ENCODE measurements at places on chromosomes 16 and 17.

DNA sequence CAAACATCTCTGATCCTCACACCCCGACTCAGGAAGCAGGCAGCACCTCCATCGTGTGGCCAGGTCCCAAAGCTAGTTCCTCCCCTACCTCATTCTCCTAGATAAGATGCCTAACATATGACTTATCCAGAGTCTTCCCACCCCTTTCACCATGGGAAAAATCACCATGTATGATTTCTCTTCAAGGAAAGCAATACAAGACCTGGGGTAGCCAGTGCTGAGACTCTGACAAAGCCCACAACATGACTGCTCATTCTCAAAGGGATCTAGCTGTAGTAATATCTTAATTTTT, 45.1 kb downstream of the CMTM4 start:
- no peak for DNase-seq

GRCh38 chr17:47318197-47318918, 5.4 kb upstream of the EFCAB13 start:
- no peak for DNase-seq

DNA sequence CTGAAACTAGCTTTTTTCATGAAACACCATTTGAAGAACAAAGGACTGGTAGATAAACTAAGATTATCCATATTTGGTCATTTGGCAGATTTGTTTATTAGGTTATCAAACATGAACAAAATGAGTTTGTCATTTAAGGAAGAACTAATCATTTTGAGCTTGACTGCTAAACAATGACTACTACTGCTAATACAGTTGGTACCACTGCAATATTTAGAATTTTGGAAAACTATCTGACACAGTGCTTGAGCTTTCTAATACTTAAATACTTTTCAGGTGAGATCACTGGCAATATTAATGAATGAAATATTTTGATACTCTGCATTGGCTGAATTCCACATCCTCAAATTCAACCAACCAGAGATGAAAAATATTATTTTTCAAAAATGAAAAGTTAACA, 47.2 kb downstream of the MED13 start:
- DNase-seq: no peak

DNA sequence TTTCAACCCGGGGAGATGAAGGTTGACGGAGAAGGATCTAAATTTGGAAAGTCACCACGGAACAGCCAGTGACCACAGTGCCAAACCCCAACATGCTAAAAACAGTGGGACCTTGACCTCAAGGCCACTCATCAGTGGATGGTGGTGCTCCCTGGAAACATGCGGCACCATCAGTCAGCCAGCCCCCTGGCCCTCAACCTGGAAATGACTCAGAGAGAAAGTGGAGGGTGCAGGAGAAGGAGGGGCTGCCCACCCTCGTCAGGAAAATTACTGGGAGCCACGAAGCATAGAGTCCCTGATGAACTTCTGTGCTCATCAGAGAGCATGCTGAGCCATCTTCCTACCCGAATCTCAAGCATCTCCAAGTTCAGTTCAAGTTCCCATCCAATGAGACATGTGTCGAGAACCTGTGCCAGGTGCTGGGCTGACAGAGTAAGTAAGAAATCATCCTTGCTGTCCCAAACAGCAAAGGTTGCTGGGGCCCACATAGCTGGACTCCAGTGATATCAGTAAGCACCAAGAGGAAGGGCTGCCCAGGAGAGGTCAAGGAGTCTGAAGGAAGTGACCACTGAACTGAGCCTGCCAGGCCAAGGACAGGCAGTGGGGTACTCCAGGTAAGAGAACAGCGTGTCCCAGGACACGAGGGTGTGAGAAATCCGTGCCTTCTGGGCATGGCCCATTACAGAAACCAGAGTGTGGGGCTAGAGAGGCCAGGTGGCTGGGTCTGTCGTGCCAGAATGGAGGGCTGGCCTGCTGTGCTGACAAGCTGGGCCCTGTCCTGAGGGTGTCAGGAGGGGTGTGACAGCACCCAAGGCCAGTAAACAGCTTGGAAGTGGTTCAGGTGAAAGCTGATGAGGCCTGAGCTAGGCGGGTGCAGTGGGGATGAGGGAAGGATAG, 5.2 kb downstream of the PECAM1 start:
- DNase-seq: no peak

- no peak for DNase-seq
These were observed 841 bp upstream of the RAB5C start for GRCh38 chr17:42155614-42156045.

DNA sequence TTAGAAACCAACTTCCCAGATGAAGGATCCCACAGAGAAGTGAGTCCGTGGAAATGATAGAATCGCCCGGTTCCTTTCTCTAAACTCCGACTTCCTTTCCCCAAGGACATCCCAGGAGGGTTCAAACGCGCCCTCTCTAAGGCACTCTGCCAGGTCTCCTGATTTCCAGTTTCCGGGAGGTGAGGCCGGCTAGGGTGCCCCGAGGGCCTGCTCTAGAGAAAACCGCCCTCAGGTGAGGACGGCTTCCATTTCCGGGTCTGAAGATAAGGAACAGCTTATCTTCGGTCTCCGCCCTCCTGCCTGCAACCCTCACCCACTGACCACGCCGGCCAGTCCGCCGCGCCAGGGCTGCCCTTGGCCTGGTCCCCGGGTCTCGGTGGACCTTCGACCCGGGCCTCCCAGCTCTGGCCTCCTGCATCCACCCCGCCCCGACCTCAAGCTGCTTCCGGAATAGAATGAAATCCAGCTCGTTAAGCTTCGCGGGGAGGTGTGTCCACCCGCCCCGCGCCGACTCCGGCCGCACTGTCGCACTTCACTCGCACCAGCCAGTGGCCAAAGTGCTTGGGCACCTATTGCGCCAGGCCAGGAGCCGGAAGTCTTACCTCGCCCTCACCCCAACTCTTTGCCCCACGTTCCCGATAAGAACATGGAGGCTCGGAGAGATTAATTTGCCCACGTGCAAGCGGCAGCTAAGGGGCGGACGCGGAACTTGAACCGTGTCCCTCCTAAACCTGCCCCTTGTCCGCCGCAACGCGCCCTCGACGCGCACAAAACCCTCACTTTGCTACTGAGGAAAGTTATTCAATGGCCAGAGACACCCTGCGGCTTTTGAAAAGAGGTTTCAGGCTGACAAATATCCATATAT, 836 bp upstream of the MMP15 start:
- DNase-seq: no peak

DNA sequence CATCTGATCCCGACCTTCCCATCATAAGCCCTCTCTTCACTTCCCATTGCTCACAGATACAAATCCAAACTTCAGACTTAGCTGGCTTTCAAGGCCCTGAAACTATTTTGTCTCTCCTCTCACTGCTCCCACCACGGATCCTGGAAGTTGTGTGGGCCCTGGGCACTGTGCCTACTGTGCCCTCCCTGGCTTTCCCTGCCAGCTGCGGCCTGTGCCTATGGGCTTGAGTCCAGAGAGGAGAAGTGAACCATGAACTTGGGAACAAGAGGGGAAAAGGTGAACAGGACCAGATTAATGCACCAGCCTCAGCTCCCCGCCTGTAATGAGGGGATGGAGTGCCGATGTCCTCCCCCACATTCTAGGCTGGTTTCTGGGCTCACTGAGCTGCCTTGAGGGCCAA, 18.9 kb upstream of the KCNJ12 start:
- DNase-seq: no peak

DNA sequence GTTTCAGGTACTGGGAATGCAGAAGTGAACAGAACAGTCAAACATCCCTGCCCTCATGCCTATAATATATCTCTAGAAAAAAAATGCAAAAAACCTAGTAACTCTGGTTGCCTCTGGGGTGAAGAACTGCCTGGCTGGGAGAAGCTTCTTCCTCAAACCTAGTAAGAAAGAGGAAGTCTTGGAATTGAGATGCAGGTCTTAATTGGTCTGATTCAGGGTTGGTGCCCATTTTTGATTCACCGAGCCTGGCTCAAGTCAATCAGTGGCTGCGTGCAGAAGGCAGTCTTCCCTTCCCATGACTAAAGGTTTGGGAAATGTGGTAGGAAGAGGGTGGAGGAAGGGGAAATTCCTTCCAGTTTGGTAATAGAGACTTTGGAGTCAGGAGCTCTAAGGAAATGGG, 22.4 kb downstream of the CDRT15 start:
- no peak for DNase-seq

- no peak for DNase-seq
These were observed 34.1 kb upstream of the SRSF1 start for GRCh38 chr17:58041161-58041560.

- peak; percentile 8 for DNase-seq
These were observed 2.5 kb upstream of the GJD3 start for GRCh38 chr17:40366861-40367518.

GRCh38 chr17:13562271-13562800, 39.4 kb downstream of the HS3ST3A1 start:
- DNase-seq: no peak

- no peak for DNase-seq
These were observed 1572.3 kb downstream of the CDH8 start for GRCh38 chr16:60463986-60464385.

- no peak for DNase-seq
These were observed 7.8 kb downstream of the CLCN7 start for GRCh38 chr16:1466968-1467521.

DNA sequence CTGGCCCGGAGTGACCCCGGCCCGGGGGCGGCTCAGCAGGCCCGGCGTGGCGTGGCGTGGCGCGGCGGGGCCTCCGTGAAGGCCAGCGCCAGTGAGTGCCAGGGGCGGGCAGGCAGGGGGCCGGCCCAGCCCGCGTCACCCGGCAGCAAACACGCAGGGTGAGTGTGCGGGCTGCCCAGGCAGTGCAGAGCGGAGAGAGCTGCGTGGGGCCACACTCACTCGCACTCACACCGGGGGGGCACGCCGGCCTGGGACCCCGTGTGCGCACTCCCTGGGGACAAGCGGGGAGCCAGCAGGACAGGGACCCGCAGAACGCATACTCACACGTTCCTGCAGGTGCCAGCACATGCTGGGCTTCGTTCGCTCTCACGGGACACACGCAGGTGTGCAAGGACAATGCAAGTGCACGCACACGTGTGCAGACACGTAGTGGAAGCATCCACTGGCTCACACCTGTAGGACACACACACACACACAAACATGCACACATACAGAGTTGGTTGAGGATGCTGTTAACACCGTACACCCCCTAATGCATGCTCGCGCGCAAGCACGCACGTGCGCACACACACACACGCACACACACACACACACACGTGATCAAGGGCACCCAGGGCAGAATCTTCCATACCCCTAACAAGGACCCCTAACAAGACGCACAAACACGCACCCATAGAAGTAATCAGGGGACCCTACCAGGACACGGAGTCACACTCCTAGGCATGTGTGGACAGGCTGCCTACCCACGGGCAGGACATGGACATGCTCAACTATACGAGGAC, 7.7 kb downstream of the USP6 start:
- no peak for DNase-seq

- DNase-seq: no peak
These were observed 64.3 kb downstream of the MYH11 start for GRCh38 chr16:15792563-15792971.

GRCh38 chr16:2273484-2273883, 5.6 kb upstream of the RNPS1 start:
- no peak for DNase-seq

DNA sequence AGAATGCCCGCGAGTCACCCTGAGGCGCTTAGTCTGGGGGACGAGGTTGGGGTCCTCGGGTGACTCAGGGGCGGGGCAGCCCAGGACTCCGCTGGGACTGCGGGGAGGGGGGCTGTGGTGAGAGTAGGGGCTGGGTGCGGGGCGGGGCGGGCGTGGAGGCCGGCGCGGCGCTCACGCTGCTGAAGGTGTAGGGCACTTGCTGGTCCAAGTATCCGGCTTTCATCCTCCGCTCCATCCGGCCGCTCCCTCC, 832 bp downstream of the ETV4 start:
- no peak for DNase-seq

DNA sequence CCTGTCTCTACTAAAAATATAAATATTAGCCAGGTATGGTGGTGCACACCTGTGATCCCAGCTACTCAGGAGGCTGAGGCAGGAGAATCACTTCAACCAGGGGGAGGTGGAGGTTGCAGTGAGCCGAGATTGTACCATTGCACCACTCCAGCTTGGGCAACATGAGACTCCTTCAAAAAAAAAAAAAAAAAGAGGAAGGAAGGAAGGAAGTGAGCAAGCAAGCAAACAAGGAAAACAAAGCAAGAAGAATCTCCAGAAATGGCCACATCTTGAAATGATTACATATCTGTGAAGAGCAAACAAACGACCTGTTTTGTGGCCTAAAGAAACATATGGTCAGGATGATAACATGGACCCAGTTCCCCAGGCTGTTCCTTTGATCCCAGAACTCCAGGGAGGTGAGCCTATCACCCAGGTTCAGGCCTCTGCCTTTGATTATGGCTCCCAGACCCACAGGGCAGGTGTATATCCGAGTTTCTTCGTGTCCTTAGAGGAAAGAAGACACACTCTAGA, 8.9 kb downstream of the ACOX1 start:
- no peak for DNase-seq

Measured in D721Med (cell line).